ENCODE measurements at places on chromosomes 12 and 14.

DNA sequence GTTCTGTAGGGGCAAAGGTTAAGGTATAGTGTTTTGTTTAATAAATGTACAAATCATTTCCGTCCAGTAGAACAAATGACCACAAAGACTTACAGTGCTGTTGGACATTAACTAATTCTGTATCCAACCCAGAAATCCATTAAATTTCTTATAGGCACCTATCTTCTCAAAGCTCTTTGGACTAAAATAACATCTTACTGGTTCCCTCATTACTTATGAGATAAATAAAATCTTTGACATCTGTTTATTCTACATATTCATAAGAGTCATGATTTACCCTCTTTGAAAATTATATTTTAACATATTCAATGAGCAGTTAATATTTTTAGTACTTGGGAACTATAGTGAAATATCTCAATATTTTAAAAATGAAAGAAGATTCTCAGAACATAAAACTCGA is 102.7 kb upstream of the G2E3 start:
- no peak for DNase-seq

- no peak for DNase-seq
These were observed 84.0 kb downstream of the ACTN1 start for GRCh38 chr14:68894802-68895703.

DNA sequence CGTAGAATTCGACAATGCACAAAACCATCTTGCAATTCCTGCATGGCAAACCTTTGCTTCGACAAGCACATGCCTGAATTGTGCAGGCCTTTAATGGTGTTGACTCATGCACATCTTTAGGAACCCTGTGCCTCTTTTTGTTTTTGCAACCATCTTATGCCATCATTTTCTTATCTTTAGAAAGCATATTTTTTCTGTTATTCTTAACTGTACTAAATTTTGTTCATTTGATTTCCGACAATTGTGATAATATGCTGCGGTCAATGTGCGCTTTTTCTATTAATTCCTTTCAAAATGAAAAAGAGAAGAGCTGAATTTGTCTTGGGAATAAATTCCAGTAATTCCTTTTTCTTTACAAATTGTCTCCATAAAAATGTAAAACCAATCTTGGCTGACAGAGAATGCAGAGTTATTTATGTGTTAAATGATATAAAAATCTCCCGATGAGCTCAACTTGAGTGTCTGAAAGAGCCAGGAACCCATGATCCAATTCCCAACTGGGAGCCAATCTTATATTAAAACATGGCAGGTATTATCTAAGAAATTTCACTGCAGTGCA is 20.1 kb upstream of the CDK17 start:
- DNase-seq: no peak

GRCh38 chr12:93003531-93004239 is 74.6 kb upstream of the EEA1 start:
- DNase-seq: no peak

GRCh38 chr12:24996102-24996797 is 47.3 kb upstream of the BCAT1 start:
- DNase-seq: no peak
